ENCODE measurements at places on chromosomes 7 and 10. TPM values are rescaled to one million over a fixed set of nuclear protein-coding genes. Genes with fewer than 3 reads are reported as not detected.
A peak's percentile ranks its signal among the peaks of the same experiment; 100 is the strongest.

Gene RELN
- 8.0 TPM for total RNA-seq

Gene CDC123
- 57.0 TPM for total RNA-seq

DNA sequence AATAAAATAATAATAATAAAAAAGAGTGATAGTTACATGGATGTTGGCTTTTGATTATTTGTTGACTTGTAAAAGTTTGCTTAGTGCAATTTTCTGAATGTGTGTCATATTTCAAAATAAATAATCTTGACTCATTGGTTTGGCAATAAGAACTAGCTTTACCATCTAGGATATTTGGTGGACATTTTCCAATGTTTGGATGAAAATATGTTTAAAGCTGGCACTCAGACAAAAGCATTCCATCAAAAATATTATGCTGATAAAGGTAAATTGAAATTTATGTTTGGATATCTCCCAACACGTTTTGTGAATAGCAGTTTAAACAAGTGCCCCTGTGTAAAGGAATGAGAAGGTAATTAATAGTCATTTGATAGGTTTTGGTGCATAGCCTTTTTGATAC is 62.5 kb upstream of the KCNMA1 start:
- no peak for DNase-seq

DNA sequence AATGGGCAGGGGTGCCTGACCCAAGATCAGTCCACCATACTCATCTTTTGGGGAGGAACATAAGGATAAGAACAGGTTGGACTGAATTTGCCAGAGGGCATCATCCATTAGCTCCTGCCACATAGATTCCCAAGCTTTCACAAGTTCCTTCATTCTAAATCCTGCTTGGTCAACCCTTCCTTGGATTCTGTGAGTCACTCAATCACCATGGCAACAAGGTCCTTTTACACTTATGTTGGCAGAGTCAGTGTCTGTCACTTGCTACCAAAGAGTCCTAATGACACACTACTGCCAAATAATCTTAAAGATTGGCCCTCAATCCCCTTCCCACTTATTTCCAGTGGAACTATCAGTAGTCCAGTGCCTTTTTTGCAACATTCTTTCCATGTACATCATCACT is 5.0 kb upstream of the LGI1 start:
- DNase-seq: no peak

Gene HOXA13
- not detected for total RNA-seq

DNA sequence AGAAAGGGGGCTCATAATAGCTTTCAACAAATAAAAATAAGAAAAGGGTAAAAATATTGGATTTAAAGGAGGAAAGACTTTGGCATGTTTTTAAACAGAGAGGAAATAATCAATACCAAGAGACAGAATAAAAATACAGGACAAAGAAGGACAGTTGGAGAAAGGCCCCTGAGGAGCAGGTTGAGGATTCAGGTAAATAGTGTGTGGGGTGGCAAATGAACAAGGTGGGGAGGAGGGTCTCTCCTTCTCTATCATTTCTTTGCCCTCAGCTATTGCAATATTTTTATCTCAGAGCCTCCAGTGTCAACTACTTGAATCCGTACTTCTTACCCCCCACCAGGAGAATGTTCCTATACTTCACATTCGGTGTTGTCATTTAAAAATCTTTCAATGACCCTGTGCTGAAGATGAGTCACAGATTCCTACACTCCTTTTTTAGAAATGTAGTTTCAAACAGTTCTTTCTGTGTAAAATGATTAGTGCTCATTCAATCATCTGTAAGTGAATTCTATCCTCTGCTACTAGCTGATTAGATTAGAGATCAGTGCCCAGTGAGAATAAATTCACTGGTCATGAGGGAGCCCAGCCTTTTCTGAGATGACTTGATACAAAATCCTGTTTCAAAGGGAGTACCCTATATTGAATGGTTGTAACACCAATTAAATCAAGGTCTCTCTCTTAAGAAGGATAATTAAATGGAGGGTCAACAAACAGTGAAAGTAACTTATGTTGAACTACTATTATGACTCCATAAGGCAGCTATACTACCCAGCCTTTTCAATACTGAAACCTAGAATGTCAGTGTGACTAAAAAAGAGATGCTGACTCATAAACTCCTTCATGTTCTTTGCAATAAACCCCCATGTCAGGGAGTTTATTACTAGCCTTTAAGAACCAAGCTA is 50.4 kb upstream of the WNT16 start:
- DNase-seq: no peak

- no peak for DNase-seq
Measured at GRCh38 chr10:128451879-128452278, 325.7 kb upstream of the MKI67 start.

Gene RPEL1
- not detected for total RNA-seq

DNA sequence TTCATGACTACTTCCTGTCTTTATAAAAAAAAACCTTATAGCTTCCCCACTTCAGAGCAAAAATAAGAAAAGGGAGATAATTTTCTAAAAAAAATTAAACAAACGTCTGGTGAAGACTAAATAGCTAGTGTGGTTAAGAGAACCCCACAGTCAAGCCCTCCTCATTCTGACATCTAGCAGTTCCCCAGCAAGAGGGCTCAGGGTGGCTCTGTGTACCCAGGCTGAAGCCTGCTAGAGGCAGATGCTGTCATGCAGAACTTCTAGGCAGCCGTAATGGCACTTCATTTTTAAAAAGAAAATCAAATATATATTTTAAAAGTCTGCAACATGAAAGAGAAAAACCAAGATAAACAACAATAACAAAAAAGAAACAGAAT is 223.1 kb upstream of the KLF14 start:
- DNase-seq: no peak

GRCh38 chr10:113958631-113959382 is 84.9 kb upstream of the ADRB1 start:
- DNase-seq: peak; percentile 74

GRCh38 chr7:136528329-136528728 is 340.1 kb upstream of the CHRM2 start:
- DNase-seq: no peak

DNA sequence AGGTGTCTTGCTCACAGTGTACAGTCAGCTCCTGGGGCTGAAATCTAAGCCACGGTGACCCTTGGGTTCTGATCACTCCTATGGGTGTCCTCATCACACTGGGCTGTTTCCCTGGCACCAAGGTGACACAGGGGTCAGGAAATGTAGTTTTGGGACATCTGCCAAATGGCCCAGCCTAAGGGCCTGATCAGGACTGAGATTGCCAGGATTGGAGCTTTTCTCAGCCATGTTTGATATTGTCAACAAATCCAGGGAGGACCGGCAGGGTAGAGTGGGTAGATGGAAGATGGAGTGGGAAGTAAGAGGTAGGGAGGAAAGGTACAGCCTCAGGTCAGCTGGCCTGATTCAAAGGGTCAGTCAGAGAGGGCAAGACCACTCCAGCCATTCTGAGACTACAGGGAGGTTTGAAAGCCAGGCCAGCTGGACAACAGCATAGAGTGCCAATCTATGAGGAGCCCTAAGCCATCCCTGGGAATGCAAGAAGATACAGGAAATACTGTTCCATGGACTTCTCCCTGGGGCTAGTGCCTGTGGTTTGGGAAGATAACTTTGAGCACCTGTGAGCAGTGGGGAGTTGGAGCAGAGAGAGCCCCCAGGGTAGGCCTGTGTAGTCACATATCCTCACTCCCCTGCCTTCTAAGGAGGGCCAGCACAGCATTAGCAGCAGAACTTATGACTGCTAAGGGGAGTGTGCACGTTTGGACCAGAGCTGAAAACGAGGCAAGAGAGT is 377.3 kb upstream of the ZMIZ1 start:
- DNase-seq: peak; percentile 52

DNA sequence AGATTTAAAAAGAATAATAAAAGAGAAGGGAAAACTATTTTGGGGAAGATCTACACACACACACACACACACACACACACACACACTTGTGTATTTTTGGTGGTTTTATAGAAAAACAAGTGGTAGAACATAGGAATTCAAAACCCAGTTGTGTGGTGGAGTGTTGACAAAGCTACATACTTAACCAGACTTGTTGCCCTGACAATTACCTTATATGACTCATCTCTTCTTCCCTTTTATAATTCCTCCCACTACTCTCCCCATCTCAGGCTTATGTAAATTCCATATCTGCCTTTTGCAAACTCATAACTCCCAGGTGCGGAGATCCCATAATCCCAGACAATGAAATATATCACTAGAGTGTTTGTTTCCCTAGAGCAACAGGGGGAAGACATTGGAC is 873.7 kb downstream of the NXPH1 start:
- no peak for DNase-seq

DNA sequence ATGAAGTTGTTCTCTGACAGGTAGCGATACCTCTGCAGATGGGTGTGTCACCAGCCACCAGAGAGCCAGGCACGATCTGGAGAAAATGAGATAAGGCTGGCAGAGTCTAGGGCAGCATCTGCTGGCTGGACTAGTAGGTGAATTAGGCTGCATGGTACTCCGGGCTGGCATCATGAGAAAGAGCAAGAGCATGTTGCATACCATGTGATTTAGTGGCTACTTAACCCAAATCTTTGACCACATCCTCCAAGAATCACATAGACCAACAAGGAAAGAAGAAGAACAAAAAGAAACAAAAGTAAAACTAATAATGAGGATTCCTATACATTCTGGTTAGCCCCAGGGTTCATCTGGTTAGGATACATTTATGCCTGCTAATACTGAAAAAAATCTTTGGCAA is 23.4 kb upstream of the FAM170B start:
- DNase-seq: no peak

- no peak for DNase-seq
Measured at GRCh38 chr7:71574153-71574860, 442.4 kb downstream of the GALNT17 start.

Gene ITPRID1
- not detected for total RNA-seq

- DNase-seq: no peak
Measured at GRCh38 chr7:107891636-107892366, 818 bp downstream of the DLD start.

Gene ABCF2
- 29.7 TPM for total RNA-seq

DNA sequence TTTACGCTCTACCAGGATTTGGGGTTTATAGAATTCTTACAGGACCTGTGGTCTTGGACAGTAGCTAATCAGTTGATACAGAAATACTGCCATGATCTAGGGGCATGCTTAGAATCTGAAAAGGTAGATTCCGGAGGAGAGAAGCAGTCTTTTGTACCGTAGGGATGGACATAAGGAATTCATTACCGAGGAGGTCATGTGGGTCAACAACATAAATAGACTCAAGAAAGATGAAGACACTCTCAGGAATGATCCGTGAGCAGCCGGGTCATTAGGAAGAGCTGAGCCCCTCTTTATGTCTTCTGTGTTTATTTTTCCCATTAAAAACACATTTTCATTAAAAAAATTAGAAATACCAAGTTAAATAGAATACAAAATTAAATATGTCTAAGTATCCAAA is 160.1 kb upstream of the TNS3 start:
- peak; percentile 1 for DNase-seq

Gene FAM237B
- not detected for total RNA-seq

GRCh38 chr10:34858003-34858402 is 42.9 kb upstream of the PARD3 start:
- DNase-seq: no peak

DNA sequence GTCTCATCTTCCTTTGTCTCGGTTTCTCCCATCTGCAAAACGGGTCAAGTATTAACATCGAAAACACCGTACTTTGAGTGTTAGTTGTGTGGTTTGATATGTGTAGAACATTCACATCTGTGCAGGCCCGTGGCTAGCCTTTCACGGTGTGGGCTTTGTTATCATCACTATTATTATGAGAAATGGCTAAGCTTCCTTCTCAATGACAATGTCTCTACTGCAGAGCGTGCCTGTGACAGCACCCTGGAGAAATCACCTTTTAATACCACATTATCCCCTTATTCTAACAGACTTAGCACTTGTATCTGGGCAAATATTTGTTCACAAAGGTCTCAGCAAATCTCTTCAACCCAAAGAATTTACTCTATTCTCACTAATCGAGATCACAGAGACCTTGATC is 55.8 kb downstream of the FAM171A1 start:
- no peak for DNase-seq

DNA sequence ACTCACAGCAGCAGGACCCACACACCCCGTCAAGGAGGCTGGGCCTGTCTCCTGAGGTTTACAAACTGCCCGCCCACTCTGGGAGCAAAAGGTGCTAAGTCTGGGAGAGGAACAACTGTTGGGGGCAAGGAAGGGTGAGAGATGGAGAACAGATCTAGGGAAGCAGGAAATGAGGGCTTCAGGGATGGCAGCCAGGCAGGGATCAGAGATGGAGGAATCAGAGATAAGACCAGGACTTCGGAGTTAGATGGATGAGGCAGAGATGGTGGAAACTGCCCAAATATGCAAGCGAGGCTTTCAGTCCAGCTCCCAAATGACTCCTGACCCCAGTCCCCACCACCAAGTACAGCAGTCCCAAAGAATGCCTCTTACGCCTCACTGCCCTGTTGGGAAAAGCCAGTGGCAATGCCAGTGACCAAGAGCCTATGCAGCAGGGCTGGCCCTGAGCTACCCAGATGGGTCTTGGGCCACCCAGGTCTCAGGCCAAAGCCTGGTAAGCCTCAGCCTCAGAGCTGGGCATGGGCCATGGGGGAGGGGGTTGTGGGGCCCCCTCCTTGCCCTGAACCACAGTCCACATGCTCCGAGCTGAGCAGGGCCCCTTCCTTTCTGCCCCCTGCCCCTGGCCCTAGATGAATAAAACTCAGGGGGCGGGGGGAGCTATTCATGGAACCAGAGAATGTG is 39.5 kb upstream of the SLF2 start:
- DNase-seq: no peak

- no peak for DNase-seq
Measured at GRCh38 chr10:661597-662222, 27.8 kb downstream of the DIP2C start.

Gene MAGI2
- total RNA-seq: 5.9 TPM

- DNase-seq: no peak
Measured at GRCh38 chr7:16423761-16424160, 2.4 kb upstream of the CRPPA start.

Gene SH2D4B
- total RNA-seq: 0.12 TPM

GRCh38 chr7:110800984-110801383 is 289.9 kb upstream of the LRRN3 start:
- no peak for DNase-seq

Gene TYW1B
- 1.2 TPM for total RNA-seq

GRCh38 chr10:23293145-23293724 is 51.4 kb downstream of the C10orf67 start:
- DNase-seq: no peak

GRCh38 chr7:64633401-64633800 is 32.5 kb upstream of the ZNF107 start:
- DNase-seq: no peak

- DNase-seq: no peak
Measured at GRCh38 chr7:13797545-13797944, 191.9 kb downstream of the ETV1 start.

DNA sequence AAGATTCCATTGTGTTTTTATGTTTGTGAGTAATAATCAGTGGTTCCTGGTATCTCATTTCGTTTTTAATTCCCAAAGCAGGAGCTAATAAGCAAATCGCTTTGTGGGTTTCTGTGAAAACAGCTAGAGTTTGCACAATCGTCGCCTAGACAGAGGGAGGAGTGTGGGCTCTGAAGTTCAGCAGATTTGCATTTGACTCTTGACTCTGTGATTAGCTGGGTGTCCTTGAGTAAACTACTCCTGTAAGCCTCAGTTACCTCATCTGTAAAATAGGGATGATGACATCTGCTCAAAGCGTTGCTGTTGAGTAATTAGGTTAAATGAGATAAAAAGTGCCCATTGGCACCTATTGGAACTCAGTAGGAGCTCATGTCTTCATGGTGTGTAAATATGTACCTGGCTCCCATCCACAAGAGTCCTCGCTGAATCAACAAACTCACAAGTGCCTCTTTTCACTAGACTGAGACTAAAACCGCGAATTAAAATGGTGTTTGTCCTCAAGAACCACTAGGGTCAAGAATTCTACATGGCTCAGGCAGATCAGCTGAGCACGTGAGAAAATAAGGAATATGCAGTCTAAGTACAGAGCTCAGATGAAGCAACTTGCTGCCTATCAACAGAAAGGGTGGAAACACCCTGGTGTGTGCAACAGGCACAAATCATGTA is 385.8 kb upstream of the C7orf33 start:
- DNase-seq: no peak

Measured in right atrium auricular region (tissue), 2 donors.